ENCODE measurements at places on chromosomes 2 and 18. TPM values are rescaled to one million over a fixed set of nuclear protein-coding genes. Genes with fewer than 3 reads are reported as not detected.

STPG4 gene
- not detected for total RNA-seq

CELF4 gene
- not detected for total RNA-seq

DNA sequence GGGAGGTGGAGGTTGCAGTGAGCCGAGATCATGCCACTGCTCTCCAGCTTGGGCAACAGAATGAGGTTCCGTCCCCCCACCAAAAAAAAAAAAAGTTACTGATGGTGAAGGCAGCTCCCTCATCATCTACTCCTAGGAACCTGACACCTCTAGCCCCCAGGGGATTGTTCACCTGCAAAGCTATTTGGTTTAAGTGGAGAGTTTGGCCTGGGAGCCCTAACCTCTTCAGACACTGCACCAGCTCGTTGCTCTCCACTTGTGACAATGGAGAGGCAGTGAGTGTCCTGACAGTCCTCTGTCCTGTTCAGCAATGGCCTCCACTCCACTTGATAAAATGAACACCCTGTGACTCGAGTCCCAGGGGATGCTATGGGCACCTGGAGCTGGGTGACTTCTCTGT, 43.5 kb downstream of the ATP6V1C2 start:
- no peak for DNase-seq

C1QL2 gene
- total RNA-seq: not detected

GALR1 gene
- not detected for total RNA-seq

DNA sequence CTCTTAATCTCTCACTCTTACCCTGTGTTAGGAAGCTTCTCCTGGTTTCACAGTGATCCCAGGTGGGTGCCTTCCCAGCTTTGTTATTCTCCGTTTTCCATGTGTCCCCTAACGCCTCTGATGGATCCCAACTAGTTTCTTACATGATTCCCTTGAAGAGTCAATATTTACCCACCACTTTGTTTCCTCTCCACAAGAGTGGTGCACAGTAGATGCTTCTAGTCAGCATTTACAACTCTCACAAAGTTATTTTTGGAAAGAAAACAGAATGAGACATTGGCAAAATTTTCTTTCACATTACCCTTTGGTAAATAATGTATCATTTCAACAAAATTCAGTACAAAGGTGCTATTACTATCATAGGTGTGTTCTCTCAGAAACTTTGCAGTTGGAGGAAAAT, 1611.1 kb upstream of the ZEB2 start:
- no peak for DNase-seq

DNA sequence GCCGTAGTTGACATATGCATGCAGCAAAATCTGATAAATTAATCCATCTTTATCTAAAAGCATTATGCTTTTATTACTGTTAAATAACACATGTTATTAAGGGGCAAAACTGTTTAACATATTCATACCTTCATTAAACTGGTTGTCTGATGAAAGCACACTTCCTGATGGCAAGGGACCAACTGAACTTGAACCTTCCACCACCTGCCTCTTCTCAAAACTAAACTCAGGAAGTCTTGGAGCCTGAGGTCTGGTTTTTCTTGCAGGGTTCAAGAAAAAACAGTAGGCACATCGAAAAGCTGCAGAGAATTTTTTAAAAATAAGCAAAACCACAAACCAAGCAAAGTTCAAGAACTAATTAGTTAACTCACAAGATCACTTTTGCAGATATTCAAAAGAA, 64.9 kb downstream of the LNPK start:
- DNase-seq: no peak

DNA sequence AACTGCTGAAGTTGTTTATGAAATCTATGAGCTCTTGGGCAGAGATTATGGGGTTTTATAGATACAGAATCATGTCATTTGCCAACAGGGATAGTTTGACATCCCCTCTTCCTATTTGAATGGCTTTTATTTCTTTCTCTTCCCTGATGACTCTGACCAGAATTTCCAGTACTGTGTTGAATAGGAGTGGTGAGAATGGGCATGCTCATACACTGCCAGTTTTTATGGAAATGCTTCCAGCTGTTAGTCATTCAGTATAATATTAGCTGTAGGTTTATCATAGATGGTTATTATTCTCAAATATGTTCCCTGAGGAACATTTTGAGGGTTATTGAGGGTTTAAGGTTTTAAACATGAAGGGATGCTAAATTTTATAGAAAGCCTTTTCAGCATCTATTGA, 121.2 kb downstream of the NR4A2 start:
- no peak for DNase-seq

IL18R1 gene
- 0.12 TPM for total RNA-seq

GRCh38 chr2:180730976-180731375, 249.4 kb upstream of the UBE2E3 start:
- no peak for DNase-seq

GRCh38 chr18:67582488-67582887, 66.0 kb upstream of the DSEL start:
- no peak for DNase-seq

DNA sequence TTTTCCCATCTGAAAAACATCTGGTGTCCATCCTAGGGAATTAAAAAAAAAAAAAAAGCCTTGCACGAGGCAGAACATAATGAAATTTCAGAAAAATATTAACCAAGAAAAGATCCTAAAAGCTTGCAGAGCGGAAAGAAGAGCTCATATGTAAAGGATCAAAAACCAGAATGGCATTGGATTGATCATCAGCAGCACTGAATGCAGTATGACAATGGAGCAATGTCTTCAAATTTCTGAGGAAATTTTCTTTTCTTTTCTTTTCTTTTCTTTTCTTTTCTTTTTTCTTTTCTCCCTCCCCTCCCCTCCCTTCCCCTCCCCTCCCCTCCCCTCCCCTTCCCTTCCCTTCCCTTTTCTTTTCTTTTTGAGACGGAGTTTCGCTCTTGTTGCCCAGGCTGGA, 21.3 kb upstream of the FAM117B start:
- DNase-seq: no peak

SLC19A3 gene
- 0.29 TPM for total RNA-seq

- no peak for DNase-seq
These were observed 122.1 kb downstream of the EML6 start for GRCh38 chr2:54845514-54845913.

ANKRD53 gene
- 0.75 TPM for total RNA-seq

DNA sequence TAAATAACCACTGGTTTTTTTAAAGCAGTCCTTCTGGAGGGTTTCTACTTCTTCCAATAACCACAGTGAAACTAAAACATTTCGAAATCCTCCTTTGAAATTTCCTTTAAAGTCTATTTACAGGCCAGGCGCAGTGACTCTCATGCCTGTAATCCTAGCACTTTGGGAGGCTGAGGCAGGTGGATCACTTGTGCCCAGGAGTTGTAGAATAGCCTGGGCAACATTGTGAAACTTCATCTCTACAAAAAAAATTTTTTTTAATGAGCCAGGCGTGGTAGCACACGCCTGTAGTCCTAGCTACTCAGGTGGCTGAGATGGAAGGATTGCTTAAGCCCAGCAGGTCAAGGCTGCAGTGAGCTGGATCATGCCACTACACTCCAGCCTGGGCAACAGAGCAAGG, 15.2 kb downstream of the KIDINS220 start:
- DNase-seq: no peak

- DNase-seq: no peak
These were observed 10.3 kb upstream of the INO80C start for GRCh38 chr18:35508030-35508429.

GRCh38 chr2:134123332-134123731, 130.5 kb upstream of the MGAT5 start:
- DNase-seq: no peak

GRCh38 chr2:156784020-156784701, 348.0 kb downstream of the GPD2 start:
- no peak for DNase-seq

TMEM163 gene
- total RNA-seq: 0.65 TPM

- no peak for DNase-seq
These were observed 32.6 kb upstream of the PPP3R1 start for GRCh38 chr2:68284896-68285295.

- DNase-seq: no peak
These were observed at the start of gene AGAP1 for GRCh38 chr2:235493775-235494715. TSS of gene AGAP1 (plus strand) at chr2:235494043.

DNA sequence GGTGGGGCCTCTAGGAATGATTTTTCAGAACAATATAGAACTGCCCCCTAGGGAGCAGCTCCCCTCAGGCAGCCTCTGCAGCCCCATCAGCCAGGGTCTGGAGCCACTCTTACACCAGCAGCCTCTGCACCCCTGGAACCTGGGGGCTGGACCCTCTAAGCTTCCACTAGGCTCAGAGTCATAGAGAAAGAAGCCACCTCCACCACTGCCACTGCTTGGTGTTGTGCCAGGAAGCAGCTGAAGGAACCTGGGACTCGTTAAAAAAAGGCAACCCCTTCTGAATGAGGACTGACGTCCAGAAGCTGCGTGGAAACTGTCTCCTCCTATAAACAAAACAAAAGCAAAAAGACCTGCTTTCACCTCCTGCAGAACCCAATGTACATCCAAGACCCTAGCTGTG, 98.1 kb upstream of the HS6ST1 start:
- DNase-seq: no peak

DNA sequence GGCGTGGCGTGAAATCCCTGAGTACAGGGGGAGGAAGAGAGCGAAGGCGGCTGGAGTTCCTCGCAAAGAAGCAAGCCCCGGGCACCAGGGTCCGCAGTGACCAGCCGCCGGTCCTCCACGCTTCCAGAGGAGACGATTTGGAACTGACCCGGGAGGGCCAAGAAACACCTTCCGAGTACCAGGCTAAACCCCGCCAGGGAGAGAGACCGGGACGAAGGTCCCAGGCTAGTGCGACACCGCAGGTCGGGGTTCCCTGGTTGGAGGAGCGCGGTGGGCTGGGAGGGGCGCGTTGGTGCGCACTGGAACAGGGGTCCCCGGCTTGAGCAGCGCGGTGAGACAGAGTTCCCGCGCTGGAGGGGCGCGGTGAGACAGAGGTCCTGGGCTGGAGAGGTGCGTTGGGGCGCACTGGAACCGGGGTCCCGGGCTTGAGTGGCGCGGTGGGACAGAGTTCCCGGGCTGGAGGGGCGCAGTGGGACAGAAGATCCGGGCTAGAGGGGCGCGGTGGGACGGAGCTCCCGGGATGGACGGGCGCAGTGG, 901 bp downstream of the WDFY1 start:
- no peak for DNase-seq

GRCh38 chr2:194566907-194567660, 1089.9 kb upstream of the SLC39A10 start:
- DNase-seq: no peak

ST8SIA5 gene
- not detected for total RNA-seq

MORN2 gene
- 28.4 TPM for total RNA-seq

SERPINB11 gene
- not detected for total RNA-seq

DNA sequence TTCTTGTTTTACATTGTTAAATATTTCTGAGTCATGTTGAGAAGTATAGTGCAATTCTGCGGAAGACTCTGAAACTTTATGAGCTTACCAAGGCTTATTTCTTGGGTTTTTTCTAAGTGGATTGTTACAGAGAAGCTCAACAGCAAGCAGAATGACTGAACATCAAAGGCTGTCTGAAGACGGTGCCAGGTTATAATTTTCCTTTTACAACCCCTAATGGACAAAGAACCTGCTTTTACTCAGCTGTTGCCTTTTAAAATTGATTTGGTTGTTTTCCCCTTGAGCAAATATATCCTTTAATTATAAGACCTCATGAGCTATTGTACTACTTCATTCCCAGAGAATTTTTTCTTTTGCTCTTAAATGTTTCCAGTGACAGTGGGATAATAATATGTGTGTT, 41.6 kb downstream of the LAMA3 start:
- no peak for DNase-seq

FLACC1 gene
- total RNA-seq: 0.22 TPM

DNA sequence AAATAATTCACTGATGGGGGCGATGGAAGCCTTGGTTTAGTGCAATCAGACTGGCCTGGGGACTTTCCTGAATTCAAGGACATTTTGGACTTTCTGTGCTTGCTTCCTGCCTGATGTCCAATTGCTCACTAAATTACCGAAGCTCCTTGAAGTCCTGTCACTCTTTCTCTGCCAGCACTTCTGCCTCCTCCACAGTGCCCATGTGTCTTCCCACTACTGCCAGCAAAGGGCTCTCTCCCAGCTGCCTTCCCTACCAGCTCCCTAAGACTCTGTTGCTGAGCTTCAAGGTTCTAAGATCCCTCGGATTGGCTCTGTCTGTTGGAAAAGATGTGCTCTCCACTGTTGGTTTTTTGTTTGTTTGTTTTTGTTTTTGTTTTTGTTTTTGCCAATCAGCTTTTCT, 158.1 kb downstream of the MTCL1 start:
- no peak for DNase-seq

DNA sequence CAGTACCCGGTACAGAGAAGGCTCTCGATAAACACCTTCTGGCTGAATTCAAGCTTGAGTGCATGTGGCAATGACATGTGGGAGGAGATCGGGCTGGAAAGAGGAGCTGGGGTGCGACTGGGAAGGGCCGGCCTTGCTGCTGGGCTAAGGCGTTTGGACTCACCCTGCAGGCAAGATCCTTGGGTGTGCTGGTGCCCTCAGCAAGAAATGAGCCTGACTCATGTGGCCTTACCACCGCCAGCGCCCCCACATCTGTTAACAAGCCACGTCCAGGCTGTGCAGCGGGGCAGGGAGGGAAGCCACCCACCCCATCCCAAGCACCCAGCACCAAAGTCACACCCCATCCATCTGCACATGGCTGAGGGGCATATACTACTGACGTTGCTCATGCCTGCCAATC, 1.3 kb downstream of the HS1BP3 start:
- no peak for DNase-seq

GRCh38 chr2:98697651-98698337, 33.1 kb downstream of the MGAT4A start:
- no peak for DNase-seq

DNA sequence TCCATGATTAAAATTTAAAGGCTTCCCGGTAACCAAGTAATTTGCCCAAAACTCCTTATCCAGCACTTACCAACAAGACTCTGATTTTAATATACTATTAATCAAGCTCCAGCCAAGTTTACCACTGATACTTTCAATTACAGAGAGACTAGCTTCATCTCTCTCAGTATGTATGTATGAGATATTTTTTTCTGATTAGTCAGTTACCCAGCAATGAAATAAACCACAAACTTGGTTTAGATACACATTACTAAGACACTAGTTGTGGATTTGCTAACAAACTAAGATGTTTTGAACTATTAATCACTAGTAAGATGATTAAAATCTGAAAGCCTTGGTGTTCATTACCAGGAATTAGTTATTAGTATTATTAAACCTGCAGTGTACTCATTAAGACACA, 1272.2 kb upstream of the ACVR2A start:
- DNase-seq: no peak

- no peak for DNase-seq
These were observed 288 bp upstream of the RDH14 start for GRCh38 chr2:18560797-18561085.

C2orf15 gene
- 2.4 TPM for total RNA-seq

DNA sequence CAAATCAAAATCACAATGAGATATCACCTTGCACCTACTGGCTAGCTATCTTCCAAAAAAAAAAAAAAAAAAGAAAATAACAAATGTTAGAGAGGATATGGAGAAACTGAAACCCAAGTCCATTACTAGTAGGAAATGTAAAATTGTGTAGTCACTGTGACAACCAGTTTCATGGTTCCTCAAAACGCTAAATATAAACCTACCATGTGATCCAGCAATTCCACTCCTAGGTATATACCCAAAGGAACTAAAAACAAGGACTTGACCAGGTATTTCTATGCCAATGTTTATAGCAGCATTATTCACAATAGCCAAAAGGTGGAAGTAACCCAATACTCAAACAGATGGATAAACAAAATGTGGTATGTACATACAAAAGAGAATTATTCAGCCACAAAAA, 11.7 kb upstream of the SCRN3 start:
- no peak for DNase-seq

LCLAT1 gene
- 13.4 TPM for total RNA-seq
